ENCODE measurements at places on chromosomes 12 and 14. TPM values are rescaled to one million over a fixed set of nuclear protein-coding genes. Genes with fewer than 3 reads are reported as not detected.
A peak's percentile ranks its signal among the peaks of the same experiment; 100 is the strongest.

Gene PRB2
- not detected for total RNA-seq

Gene PMCH
- total RNA-seq = not detected

Gene PHLDA1
- 6.8 TPM for total RNA-seq

Gene SIX4
- 1.7 TPM for total RNA-seq

Gene MYBPC1
- total RNA-seq = 0.17 TPM

Gene LRRK2
- total RNA-seq = 32.8 TPM

Gene ADGRD1
- 52.4 TPM for total RNA-seq

Gene TAS2R42
- total RNA-seq = not detected

DNA sequence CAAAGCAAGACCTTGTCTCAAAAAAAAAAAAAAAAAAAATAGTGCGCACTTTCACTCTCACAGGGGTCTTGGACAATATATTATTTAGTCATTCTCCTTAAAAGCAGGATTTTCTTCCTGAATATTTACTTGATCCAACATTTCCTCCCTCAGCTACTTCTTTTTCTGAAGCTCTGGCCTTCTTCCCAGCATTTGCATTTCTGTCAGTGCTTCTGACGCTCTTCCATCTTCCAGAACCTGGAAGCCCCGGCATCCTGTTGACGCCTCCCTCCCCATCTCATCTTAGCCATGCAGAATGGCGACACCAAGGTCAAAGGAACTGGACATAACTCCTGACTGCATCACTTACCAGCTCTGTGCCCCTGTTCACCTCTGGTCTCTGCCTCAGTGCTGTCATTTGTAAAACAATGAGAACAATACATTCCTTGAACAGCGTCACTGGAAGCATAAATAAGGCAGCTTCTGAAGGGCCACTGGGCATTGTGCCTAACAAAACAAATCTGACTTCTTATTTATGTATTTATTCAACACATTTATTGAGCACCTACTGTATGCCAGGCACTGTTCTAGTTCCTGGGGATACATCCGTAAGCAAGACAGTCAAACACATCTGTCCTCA is 90.9 kb upstream of the MDM1 start:
- DNase-seq = no peak

DNA sequence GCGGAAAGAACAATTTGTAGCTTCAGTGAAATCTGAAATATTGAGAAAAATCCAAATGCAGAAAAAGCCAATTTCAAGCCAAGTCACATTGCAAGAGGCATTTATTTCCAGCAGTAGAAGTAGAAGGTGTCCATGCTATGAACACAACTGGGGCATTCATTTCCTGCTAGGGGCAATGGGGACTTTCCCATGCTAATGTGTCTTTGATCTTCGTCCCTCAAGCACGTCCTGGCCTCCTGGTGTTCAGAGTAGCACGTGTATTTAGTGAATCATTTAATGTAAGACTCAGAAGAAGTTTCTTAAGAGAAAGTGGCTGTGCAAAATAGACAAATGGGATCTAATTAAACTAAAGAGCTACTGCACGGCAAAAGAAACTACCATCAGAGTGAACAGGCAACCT is 267.9 kb downstream of the TMEM132C start:
- DNase-seq = no peak

GRCh38 chr12:132510746-132511477 is 21.0 kb downstream of the FBRSL1 start:
- DNase-seq = no peak

GRCh38 chr14:66944872-66945271 is 244.4 kb upstream of the GARIN2 start:
- DNase-seq = no peak

GRCh38 chr12:89571491-89572195 is 45.8 kb upstream of the POC1B start:
- DNase-seq = no peak

DNA sequence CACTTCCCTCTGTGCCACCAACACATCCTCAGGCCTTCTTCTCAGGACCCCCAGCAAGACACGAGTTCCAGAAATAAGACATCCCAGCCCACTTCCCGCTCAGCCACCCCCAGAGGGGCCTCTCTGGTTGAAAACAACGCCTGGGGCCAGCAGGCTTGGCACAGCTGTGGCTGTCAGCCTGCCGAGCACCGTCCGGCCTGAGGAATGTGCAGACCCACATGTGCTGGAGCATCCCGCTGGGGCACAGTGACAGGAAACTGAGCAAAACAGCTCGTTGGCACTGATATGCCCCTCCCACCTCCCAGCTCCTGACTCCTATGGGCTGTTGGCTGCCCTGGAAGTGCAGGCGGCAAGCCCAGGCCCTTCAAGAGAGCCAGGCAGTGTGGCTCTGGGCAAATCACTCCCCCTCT is 1.4 kb downstream of the SYNE3 start:
- DNase-seq = no peak

DNA sequence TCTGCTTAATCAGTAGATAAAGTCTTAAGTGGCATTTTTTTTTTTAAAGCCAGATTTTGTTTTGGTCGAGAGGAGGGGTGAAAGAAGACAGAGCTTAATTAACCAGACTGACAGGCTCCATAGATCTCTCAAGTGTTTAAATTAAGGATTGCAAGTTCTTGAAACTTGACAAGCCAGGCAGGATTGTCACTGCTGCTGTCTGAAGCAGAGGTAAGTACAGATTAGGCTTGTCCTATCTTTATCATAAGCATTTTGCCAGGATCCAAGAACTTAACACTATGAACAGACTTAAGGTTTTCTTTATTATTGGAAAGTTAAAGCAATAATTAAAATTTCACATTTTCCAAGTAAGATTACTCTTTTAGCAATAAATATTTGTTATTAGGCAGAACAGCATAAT is 179.6 kb upstream of the LMO3 start:
- no peak for DNase-seq

DNA sequence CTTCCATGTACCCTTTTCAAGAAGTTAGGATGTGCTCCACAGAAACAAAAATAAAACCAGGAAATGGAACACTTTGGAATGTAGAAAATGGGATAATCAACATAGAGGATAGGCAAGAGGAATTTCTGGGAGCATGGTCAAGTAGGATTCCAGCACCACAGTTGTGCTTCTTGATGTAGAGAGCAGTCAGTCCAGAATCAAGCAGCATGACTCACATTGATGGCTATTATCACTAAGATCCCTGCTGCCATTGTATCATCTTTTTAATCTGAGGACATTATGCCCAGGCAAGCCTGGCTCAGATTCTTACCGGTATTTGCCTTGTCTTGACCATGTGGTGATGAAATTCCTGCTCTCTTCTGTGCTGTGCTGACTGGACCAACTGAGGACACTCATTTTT is 5.7 kb downstream of the ETFRF1 start:
- DNase-seq = no peak

DNA sequence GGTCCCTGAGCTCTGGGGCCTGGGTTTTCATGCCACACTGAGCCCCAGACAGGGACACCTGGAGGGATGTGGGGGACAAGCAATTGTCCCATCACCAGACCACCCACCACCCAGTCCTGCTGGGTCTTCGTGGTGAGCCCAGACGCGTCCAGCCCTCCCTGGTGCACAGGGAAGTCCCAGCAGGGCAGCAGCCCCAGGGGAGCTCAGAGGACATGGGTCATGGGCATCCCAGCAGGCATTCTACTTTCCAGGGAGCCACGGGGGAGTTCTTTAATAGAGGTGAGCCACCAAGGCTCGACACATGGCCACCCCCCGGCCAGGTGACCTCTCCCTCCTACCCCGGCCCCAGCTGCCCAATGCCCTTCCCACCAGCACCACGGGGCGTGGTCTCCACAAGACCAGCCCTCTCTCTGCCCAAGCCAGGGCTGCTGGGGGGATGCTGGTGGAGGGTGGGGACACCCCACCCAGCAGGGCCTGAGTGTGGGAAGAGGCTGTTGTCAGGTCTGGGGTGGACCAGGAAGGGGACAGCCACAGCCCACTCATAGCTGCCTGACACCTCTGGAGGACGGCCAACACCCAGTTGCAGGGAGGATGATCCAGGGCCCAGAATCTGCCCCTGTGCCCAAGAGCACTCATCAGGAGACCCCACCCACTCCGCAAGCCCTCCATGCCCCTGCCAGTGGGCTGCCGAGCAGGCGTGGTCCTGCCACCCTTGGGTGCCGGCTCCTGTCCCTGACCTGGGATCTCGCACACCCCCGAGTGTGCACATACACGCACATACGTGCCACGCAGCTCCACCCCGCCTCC is 14.1 kb downstream of the AKT1 start:
- no peak for DNase-seq

DNA sequence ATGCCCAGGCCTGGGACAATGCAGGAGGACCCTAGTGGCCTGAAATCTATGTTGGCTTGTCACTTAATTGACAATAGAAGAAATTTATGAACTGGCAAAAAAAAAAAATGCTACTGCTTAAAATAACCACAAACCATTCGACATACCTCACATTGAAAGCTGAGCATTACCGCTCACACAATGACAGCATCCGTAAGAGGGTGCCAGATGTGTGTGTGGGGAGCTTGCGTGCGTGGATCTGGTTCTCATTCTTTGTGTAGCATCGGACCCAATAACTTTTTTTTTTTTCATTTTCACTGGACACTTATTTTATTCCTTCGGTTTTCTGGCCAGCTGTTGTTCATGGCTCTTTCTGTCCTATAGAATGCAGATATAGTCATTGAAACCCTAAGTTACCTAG is 216.7 kb downstream of the VRK1 start:
- no peak for DNase-seq

GRCh38 chr14:65084554-65085505 is 17.5 kb downstream of the MAX start:
- no peak for DNase-seq

DNA sequence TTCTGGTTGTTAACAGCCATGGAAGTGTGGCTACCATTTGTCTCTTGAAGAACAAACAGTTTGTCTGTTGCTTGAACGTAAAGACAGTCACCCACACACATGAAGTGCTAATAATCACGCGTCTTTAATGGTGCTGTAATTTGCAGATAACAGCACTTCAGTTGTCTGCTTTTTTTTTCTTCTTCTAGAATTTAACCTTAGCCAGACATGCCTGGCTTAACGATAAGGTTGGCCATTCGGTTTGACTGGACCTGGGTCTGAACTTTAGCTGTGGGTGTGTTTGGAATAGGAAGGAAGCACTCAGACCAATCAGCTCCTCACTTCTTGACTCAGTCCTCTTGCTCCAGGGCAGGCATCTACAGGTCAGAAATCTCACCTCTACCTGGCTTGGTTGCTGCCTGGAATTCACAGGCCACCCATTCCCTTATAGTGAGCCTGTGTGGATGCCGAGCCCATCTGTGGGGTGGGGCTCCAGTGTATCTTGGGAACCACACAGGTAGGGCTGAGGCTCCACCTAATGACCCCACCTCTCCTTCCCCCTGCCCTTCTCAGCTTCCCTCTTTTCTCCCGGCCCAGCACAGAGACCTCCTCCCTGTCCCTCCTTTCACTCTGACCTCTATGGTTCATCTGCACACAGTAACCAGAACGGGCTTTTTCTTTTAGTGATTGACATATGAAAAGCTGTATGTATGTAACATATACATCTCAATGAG is 246.4 kb upstream of the PWP1 start:
- DNase-seq = no peak

DNA sequence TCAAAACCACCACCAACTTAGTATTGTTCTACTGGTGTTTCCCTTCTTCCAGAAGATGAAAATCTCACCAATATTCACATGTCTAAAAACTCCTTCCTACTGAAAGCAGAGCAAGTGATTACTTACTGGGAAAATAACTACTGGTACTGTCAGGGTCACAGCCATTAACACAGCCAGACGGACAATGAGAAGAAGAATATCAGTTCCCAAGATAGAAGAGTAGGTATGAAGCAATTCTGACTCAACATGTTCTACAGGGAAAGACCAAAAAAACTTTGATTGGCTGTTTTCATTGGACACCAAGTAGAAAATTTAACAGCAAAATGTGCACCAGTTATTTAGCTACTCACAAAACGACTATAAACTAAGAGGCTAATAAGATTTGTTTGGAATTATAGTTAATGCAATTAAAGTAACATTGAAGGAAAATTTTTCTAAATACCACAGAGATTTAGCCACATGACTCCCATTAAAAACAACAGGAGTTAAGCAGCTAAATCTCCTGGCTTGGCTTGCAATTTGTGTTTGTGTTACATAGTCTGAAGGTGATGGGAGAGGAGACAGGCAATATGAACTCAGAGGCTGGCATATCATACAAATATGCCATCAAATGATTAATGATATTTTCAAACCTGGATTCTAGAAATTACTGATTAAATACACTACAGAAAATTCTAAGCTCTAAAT is 9.5 kb downstream of the SLC38A2 start:
- DNase-seq = no peak

- peak; percentile 95 for DNase-seq
Observed at GRCh38 chr14:76918256-76918781, 92.1 kb downstream of the LRRC74A start.

Measured in esophagus muscularis mucosa (tissue), 4 donors.